IMR-90 (cell line): ENCODE measurements at places on chromosomes 4 and X. TPM values are rescaled to one million over a fixed set of nuclear protein-coding genes. Genes with fewer than 3 reads are reported as not detected.

- no peaks in the 10 kb centered on the region for H3K4me1 ChIP-seq
- H3K27me3 ChIP-seq, result no peaks in the 10 kb centered on the region
Measured at GRCh38 chrX:149230689-149231088, 274.4 kb downstream of the IDS start.

- no peak for DNase-seq
- no peaks in the 10 kb centered on the region for H3K27me3 ChIP-seq
- peak overlapping the region; percentile 67; the same call in 1 of the 2 replicates for H3K27ac ChIP-seq
Measured at GRCh38 chr4:140254651-140255299, 100.8 kb upstream of the MAML3 start.

GRCh38 chrX:74923942-74924448 lies 1.3 kb downstream of the NEXMIF start:
- no peak overlapping the region for H3K4me3 ChIP-seq
- H3K36me3 ChIP-seq, result no peaks in the 10 kb centered on the region
- no peaks in the 10 kb centered on the region for H3K4me1 ChIP-seq
- DNase-seq, result no peak
- H3K27ac ChIP-seq, result no peak overlapping the region
- H3K27me3 ChIP-seq, result peaks cover 12% of the 10 kb centered on the region

- H3K4me3 ChIP-seq, result no peak overlapping the region
- no peak overlapping the region for H3K27ac ChIP-seq
- H3K27me3 ChIP-seq, result peaks cover 66% of the 10 kb centered on the region
- DNase-seq, result no peak
- peaks cover 7% of the 10 kb centered on the region for H3K4me1 ChIP-seq
Measured at GRCh38 chr4:77177199-77177598, 20.2 kb downstream of the CCNG2 start.

- no peaks in the 10 kb centered on the region for H3K36me3 ChIP-seq
- H3K4me3 ChIP-seq, result no peak overlapping the region
- peaks cover 20% of the 10 kb centered on the region for H3K4me1 ChIP-seq
- H3K27me3 ChIP-seq, result no peaks in the 10 kb centered on the region
Measured at GRCh38 chr4:7956934-7957656, 17.4 kb upstream of the AFAP1 start.

GRCh38 chr4:105057370-105058105 lies 89.1 kb upstream of the TET2 start:
- no peaks in the 10 kb centered on the region for H3K27me3 ChIP-seq
- H3K27ac ChIP-seq, result no peak overlapping the region

GRCh38 chr4:105399532-105400161 lies 74.2 kb downstream of the PPA2 start:
- peak; percentile 91 for DNase-seq
- H3K27ac ChIP-seq, result no peak overlapping the region
- no peaks in the 10 kb centered on the region for H3K27me3 ChIP-seq
- H3K4me3 ChIP-seq, result no peak overlapping the region

PABPC1L2B gene
- total RNA-seq, result not detected in 2 replicates

NPY1R gene
- total RNA-seq, result under 0.01 TPM in 2 replicates

DNA sequence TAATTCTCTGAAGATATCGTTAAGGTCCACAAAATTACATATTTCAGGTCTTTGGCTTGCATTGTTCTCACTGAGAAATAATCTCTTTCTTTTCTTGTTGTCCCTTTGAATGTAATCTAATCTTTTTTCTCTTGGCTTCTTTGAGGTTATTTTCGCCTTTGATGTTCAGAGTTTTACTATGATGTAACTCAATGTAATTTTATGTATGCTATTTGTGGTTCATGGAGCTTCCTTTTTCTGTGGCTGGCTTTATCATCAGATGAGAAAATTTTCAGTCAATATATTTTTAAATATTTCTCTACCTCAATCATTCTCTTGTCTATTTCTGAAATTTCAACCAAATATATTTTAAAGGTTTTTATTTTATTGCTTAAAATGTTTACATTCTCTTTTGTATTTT lies 672.2 kb downstream of the TRAM1L1 start:
- no peak for DNase-seq
- H3K36me3 ChIP-seq, result no peaks in the 10 kb centered on the region
- H3K4me1 ChIP-seq, result no peaks in the 10 kb centered on the region
- no peak overlapping the region for H3K27ac ChIP-seq
- no peak overlapping the region for H3K4me3 ChIP-seq

TLR10 gene
- not detected in 2 replicates for total RNA-seq

GRCh38 chrX:154542723-154543424 lies 3.8 kb downstream of the G6PD start:
- H3K4me3 ChIP-seq, result no peak overlapping the region
- H3K27me3 ChIP-seq, result no peaks in the 10 kb centered on the region
- H3K27ac ChIP-seq, result peak overlapping the region; percentile 97
- DNase-seq, result no peak
- peaks cover 23% of the 10 kb centered on the region for H3K4me1 ChIP-seq

EMCN gene
- total RNA-seq, result not detected in 2 replicates

- no peak for DNase-seq
- H3K4me3 ChIP-seq, result no peak overlapping the region
- H3K36me3 ChIP-seq, result no peaks in the 10 kb centered on the region
- peaks cover 2% of the 10 kb centered on the region; the same call in 1 of the 2 replicates for H3K4me1 ChIP-seq
- H3K27ac ChIP-seq, result no peak overlapping the region
- H3K27me3 ChIP-seq, result peaks cover 10% of the 10 kb centered on the region
Measured at GRCh38 chrX:150313514-150313913, 49.6 kb upstream of the MAMLD1 start.

GRCh38 chrX:131675596-131676194 lies 131.8 kb downstream of the OR13H1 start:
- no peak overlapping the region for H3K27ac ChIP-seq
- no peaks in the 10 kb centered on the region for H3K36me3 ChIP-seq
- peak; percentile 1 for DNase-seq
- H3K4me3 ChIP-seq, result no peak overlapping the region
- H3K27me3 ChIP-seq, result peaks cover 5% of the 10 kb centered on the region
- no peaks in the 10 kb centered on the region for H3K4me1 ChIP-seq

P2RY4 gene
- not detected in 2 replicates for total RNA-seq

- peak; percentile 49 for DNase-seq
- H3K36me3 ChIP-seq, result no peaks in the 10 kb centered on the region
- H3K27me3 ChIP-seq, result no peaks in the 10 kb centered on the region
- peaks cover 10% of the 10 kb centered on the region; the same call in 1 of the 2 replicates for H3K4me1 ChIP-seq
- H3K4me3 ChIP-seq, result no peak overlapping the region
Measured at GRCh38 chr4:142035566-142035965, 399.2 kb downstream of the IL15 start.

DNA sequence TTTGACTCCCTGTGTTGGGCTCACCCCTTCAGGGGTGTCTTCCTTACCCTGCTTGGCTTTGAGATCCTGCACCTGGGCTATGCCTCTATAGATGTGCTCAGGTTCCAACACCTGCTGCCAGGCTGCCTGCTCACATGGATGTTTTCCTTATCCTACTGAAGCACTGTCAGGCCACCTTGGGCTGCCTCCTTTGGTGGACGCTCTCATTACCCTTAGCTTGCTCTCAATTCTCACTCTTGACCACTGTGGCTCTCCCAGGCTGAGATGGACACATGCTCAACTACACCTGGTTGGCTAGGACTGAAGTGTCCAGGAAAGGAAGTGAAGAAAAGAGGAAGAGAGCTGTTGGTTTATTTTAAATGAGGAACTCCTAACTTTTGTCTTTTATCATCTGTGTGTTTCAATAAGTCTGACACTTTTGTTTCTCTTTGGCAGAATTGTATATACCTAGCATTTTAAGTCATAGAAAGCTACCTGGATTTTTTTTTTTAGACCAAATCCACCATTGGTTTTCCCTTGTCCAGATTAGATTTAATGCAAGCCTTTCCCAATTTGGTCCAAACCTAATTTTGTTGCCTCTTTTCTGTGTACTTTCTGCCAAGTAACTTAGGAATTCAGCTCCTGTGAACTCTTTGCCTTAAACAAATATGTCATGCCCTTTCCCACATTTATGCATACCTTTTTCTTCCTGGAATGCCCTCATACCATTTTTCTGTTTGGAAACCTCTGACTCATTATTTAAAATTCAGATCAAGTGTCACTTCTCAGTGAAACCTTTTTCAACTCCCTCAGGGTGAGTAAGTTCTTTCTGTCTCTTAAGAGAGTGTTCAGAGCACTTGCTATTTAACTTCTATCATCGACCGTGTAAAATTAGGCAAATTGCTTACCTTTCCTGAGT lies 175.8 kb downstream of the GC start:
- H3K27me3 ChIP-seq, result peaks cover 3% of the 10 kb centered on the region
- peaks cover 3% of the 10 kb centered on the region; the same call in 1 of the 2 replicates for H3K4me1 ChIP-seq
- DNase-seq, result peak; percentile 6

GRCh38 chrX:20252381-20253231 lies 14.1 kb downstream of the RPS6KA3 start:
- H3K4me3 ChIP-seq, result no peak overlapping the region
- no peaks in the 10 kb centered on the region for H3K36me3 ChIP-seq
- H3K4me1 ChIP-seq, result no peaks in the 10 kb centered on the region
- no peaks in the 10 kb centered on the region for H3K27me3 ChIP-seq

TAF7L gene
- 0.18 and 0.28 TPM in 2 replicates for total RNA-seq

DNA sequence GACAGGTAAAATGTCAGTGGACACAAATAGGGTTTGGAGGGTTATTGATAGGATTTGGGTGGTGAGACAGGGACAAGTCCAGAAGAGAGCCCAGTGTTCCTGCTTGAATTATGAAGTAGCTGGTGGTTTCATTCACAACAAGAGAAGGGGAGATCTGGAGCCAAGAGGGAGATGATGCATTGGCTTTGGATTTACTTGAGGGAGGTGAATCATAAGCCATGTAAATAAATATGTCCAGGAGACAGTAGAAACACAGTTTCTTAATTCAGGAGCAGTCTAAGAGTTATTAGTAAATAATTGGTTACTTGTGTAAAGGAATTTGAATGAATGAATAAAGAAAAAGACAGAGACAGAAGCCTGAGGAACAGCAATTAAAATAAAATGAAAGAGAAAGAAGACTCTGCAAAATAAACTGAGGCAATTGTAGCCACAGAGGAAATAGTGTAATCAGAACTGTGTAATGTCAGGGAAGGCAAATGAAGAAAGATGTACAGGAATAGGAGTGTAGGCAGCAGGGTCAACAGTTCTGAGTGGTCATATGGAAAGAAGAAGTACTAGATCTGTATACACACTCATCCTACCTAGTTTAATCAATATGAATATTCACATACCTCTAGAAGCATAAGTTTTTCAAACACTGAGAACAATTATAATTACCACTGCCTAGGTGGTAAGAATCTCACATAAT lies 50.2 kb upstream of the CXCL8 start:
- no peaks in the 10 kb centered on the region for H3K27me3 ChIP-seq
- H3K4me1 ChIP-seq, result peaks cover 6% of the 10 kb centered on the region
- DNase-seq, result peak; percentile 76
- H3K4me3 ChIP-seq, result no peak overlapping the region

DNA sequence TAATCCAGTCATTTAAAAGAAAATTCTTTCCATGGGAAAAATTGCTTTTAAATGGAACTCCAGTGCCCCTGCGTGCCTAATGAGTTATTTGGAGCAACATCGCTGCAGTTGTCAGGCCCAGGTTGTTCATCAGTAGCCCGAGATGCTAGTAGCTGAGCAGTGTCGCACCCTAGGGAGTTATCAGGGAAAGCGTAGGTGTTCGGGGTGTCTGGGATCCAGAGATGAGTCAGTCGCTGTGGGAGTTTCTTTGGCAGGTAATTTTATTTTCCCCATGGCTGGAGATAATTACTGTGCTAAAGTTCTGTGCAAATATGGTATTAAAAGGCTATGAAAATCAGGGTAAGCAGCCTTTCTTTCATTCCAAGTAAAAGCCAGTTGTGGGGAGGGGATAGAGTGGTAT lies 49.4 kb downstream of the ANXA3 start:
- H3K27me3 ChIP-seq, result no peaks in the 10 kb centered on the region
- DNase-seq, result no peak
- no peaks in the 10 kb centered on the region for H3K4me1 ChIP-seq
- no peak overlapping the region for H3K4me3 ChIP-seq

DNA sequence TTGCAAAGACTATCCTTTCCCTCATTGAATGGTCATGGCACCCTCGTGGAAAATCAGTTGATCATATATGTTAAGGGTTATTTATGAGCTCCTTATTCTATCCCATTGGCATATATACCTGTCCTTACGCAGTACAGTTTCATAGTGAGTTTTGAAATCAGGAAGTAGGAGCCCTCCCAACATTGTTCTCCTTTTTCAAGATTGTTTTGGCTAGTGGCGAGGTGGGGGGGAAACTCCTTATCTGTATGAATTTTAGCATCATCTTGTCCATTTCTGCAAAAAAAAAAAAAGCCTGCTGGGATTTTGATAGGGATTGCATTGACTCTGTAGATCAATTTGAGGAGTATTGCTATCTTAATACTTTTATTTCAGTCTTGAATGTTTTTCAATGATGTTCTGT lies 2.5 kb upstream of the USP9X start:
- H3K27ac ChIP-seq, result no peak overlapping the region
- H3K4me3 ChIP-seq, result no peak overlapping the region
- no peaks in the 10 kb centered on the region for H3K36me3 ChIP-seq
- no peaks in the 10 kb centered on the region for H3K4me1 ChIP-seq
- H3K27me3 ChIP-seq, result peaks cover 3% of the 10 kb centered on the region
- DNase-seq, result no peak

DNA sequence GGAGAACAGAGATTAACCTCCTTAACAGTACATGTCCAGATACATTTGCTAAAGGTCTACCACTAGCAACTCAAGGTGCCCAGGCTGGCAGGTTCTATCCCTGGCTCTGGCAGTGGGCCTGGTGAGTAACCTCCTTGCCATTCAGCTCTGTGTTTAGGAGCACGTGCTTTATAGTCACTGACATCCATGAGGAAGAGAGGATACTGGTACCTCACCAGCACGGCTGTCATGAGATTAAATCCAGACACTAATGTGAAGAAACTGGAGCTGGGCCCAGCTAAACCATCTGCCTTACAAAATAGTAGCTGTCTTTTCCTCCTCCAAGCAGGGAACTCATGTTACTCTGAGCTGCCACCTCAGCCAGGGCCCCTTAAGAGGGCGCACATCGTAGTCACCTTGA lies 45.3 kb downstream of the GPRASP3 start:
- no peak overlapping the region for H3K4me3 ChIP-seq
- H3K4me1 ChIP-seq, result peaks cover 4% of the 10 kb centered on the region
- peak overlapping the region; percentile 1; the same call in 1 of the 2 replicates for H3K27ac ChIP-seq
- H3K36me3 ChIP-seq, result no peaks in the 10 kb centered on the region
- H3K27me3 ChIP-seq, result 0 out of 2 replicates have a peak, but pooled peaks cover 1% of the 10 kb centered on the region

WDR17 gene
- total RNA-seq, result 0.54 and 0.83 TPM in 2 replicates

DNA sequence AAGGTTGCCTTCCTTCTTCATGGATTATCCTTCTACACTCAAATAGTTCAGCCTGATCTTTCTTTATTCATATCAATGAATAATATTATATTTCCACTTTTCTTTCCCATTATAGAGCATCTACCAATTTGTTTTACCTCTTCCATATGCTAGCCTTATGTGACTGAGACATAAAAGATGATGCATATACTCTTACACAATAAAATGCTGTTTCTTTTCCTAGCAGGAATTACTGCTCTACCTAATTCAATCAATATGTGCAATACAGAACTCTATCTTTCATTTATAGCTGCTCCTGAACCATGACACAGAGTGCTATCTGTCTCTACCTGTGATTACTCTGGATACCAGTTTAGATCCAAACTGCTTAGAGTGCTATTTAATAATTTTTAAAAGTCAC lies 2334.0 kb downstream of the PCDH7 start:
- H3K4me1 ChIP-seq, result no peaks in the 10 kb centered on the region
- H3K27ac ChIP-seq, result no peak overlapping the region
- no peaks in the 10 kb centered on the region for H3K36me3 ChIP-seq
- DNase-seq, result no peak

USP17L25 gene
- total RNA-seq, result not detected in 2 replicates
